Anterior cingulate cortex (tissue), 58 donors: ENCODE measurements at places on chromosomes 5 and 9.

- DNase-seq = no peak
These were observed 14.3 kb upstream of the ASPN start for GRCh38 chr9:92496396-92497176.

DNA sequence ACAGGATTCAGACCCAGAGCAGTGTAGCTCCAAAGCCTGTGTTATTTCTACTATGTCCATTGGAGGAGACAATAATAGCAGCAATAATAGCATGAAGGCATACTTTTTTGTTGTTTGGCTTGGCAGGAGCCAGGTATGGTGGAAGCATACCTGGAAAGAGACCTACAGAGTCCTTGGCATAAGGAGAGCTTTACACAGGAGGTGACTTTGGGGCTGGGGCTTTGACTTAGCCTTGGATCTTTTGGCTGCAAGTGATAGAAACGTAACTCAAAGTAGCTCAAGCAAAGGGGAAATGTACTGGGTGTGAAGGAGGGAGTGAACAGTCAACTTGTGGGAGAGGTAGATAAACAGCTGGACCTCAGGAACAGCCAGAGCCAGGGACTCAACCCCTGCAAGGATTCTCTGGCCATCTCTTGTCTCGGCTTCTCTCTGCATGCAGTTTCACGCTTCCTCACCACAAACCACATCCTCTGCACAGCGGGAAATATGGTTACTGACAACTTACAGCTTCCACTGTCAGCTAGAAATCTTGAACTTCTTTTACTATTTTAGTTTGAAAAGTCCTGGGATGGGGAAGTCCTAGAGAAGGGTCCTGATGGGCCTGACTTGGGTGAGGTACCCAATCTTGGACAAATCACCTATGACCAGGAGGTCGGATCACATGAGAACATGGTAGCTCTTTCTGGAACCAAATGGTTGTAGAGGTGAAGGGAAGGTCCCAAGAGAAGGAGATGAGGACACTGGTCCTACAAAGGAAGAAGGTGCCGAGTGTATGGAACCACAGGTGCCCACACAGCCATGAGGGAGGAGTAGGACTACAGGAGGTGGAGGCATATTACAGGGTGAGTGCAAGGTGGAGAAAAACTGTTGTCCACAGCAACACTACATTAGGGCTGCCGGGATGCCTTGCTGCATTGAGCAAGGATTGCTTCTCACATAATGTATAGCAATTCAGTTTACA, 47.0 kb upstream of the TGFBR1 start:
- no peak for DNase-seq

GRCh38 chr9:133767625-133768024, 29.5 kb upstream of the SARDH start:
- no peak for DNase-seq

DNA sequence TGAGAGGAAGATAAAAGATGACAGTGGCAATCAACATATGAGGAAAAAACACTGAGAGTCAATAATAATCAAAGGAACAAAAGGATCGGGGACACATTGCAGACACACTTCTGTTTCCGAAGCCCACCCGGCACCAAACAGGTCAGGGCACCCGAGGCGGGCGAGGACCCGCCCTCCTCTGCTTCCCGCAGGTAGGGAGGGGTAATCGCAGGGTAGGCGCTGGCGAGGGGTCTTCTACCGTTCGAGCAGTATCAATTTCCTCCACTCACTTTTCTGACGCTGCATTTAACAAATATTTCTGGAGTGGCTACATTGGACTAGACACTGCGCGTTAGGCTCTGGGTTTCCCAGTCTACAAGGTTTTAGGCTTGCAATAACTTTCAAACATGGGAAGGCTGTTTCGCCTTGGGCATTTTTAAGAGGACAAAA, 1.3 kb downstream of the TXN start:
- no peak for DNase-seq
